Eye (tissue), 1 donor: ENCODE measurements at places on chromosomes 2 and 18.
A peak's percentile ranks its signal among the peaks of the same experiment; 100 is the strongest.

GRCh38 chr18:2961821-2962220 lies 51.1 kb downstream of the LPIN2 start:
- peak; percentile 79 for DNase-seq

DNA sequence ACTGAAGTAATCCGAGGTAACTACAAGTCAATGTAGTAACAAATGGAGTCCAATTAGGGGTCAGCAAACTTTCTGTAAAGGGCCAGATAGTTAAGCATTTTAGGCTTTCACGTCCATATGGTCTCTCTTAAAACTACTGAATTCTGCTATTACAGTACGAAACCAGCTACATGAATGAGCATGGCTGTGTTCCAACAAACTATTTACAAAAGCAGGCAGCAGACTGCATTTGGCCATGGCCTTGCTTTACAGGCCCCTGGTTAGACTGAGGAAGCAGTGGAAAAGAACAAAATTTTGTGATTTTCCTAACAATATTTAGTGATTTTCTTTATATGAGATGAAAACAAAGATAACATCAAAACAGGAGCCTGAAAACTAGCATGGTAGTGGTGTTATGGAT lies 64.0 kb downstream of the RTN4 start:
- DNase-seq: no peak

DNA sequence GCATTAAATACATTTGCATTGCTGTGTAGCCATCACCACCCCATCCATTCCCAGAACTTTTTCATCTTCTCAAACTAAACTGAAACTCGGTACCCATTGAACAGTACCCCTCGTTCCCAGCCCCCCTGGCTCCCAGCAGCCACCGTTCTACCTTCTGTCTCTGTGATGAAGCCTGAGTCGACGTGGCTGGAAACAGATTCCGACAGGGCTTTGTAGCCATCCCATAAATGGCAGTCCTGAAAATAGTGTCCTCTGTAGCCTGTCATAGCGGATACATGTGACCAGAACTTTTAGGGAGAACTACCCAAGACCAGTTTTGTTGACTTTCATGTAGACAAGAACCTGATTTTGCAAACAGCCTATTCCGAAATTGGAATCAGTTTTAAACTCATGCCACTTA lies 59.1 kb downstream of the TSHZ1 start:
- DNase-seq: no peak

DNA sequence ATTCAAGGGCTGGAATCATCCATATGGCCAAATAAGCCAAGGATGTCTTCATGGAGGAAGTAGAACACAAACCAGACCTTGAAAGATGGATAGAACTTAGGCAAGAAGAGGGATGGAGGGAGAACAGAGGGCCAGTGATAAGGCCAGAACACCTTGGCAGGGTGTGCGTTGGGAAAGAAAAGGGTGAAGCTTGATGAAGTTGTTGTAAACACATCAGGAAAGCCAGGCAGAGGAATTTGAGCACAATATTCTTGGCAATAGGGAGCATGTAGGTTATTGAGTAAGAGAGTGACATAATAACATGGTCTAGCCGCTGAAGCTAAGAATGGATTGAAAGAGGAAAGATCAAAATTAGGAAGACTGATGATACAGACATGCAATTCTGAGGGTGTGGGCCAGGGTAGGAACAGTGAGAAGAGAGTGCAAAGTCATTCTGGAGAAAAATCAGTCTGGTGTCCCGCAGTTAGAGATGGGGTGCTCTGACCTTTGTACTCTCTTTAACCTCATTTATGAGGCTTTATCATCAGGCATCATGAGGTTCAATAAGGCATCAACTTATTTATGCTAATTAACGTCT lies 41.0 kb downstream of the SLC14A2 start:
- no peak for DNase-seq

DNA sequence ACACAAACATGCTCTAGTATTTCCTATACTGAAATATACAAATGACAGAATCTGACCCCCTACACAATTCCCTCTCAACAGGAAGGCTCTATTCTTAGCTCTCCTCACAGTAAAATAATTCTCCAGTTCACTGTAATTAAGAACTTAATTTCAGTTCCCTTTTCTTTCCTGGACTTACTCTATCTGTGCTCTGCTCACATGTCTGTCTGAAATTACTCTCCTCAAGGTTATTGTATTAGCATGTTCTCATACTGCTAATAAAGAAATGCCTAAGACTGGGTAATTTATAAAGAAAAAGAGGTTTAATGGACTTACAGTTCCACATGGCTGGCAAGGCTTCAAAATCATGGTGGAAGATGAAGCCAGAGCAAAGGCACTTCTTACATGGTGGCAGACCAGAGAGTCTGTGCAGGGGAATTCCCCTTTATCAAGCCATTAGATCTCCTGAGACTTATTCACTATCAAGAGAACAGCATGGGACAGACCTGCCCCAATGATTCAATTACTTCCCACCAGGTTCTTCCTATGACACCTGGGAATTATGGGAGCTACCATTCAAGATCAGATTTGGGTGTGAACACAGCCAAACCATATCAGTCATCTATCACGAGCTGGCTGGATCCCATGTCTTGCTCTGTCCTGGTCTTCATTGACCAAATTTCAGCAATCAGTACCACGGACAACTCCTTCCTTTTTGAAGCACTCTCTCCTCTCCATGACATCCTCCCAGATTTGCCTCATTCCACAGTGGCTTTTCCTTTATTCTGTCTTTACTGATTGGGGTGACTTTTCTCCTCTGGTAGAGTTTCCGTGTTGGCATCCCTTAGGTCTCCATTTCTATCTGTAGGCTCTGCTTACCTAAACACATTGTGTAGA lies 110.9 kb downstream of the GALR1 start:
- DNase-seq: peak; percentile 38

DNA sequence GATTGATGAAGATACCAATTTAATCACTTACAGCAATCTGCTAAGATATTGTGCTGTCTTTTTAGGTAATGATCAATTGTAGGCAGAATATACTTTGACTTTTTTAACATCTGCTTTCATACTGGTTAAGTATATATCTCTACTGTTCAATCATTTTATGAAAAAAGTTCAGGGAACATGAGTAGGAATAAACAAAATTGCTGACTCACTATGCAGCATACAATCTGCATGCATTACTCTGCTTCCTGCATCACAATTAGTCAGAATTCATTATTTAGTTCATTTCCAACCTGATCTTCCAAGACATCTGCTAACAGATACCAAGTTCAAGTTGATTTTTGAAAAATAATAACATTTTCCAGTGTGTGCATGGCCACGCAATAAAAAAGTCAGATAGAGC lies 1430.4 kb upstream of the LRRTM1 start:
- DNase-seq: no peak

DNA sequence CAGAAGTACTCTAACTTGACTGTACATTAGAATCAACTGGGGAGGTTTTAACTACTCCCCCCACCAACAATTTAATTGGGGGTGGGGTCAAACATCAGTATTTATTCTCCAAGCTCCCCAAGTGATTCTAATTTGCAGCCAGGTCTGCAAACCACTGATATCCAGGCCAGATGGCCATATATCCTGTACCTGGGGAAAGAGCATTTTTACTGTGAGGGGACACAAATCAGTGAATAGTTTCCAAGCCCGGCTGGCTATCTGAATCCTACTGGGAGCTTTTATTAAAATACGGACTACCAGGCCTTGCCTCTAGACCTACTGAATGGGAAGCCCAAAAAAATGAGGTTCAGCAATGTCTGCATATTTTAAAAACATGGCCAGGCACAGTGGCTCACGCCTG lies 88.5 kb downstream of the TCF4 start:
- no peak for DNase-seq

DNA sequence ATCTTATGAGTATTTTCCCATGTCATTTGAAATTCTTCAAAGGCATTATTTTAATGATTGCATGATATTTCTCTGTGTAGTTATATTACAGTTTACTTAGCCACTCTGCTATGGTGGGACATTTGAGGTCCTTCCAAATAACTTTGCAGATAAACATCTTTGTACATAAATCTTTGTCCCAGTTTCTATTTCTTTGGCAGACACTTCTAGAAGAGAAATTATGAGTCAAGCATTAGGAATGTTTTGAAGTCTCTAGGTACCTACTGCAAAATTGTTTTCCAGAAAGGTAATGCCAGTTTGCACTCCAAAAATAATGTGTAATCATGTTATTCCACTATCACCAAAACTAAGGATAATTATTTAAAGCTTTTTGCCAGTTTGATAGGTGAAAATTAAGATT lies 149.7 kb downstream of the EN1 start:
- DNase-seq: no peak

- DNase-seq: no peak
Measured at GRCh38 chr2:9971105-9971818, 19.8 kb downstream of the GRHL1 start.

DNA sequence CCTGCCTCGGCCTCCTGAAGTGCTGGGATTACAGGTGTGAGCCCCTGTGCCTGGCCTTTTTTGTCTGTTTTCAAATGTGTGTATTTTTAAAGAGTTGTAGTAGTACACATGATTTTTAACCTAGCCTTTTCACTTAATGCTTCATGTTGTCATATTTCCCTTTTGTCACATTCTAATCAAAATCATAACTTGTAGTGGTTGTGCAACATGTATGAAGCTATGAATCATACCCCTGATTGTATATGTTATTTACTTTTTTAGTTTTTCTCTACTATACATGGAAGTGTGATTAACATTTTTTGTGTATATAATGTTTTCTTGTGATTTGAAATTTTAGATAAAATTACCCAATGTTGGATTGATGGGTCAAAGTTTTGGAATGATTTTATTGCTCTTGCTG lies 8.5 kb downstream of the GEN1 start:
- no peak for DNase-seq

GRCh38 chr2:234278556-234279255 lies 218.2 kb downstream of the ARL4C start:
- DNase-seq: no peak

DNA sequence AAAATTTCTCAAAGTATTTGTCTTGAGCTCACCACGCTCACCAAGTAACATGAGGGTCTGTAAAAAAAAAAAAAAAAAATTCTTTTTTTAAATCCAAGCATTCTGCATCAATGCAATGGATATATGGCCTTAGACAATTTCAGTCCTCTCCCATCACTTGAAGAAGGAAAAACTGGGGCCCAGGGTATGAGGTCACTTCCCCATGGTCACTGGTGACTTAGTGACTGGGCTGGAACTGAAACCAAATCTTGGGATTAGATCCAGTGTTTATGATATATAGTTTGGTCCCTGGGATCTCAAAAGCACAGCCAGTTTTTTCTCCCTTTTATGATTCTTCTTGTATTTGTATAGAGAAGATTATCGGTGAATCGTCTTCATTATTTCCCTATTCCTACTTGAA lies 477.9 kb upstream of the TNP1 start:
- DNase-seq: no peak

GRCh38 chr2:76711490-76711889 lies 810.7 kb downstream of the LRRTM4 start:
- DNase-seq: no peak

DNA sequence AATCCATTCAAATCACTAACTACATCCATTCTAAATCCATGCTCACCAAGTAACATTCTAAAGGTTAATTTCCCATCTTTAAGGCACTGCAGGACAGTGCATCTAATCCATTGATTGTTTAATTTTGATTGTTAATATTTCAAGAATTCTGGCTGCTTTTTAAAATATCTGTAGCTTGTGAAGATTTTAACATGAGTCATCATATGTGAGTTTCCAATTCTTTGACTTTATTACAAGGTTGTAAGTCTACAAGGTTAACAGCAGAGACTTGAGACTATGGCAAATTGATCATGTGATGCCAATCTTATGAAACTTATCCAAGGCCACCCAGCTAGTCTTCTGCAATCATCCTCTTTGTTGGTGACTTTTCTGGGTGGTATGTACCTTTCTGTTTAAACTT lies 349.2 kb upstream of the ZC3H15 start:
- DNase-seq: no peak

GRCh38 chr18:70931942-70932814 lies 643.3 kb downstream of the SOCS6 start:
- DNase-seq: peak; percentile 59

- no peak for DNase-seq
Measured at GRCh38 chr2:170019060-170019805, 158.7 kb upstream of the MYO3B start.

DNA sequence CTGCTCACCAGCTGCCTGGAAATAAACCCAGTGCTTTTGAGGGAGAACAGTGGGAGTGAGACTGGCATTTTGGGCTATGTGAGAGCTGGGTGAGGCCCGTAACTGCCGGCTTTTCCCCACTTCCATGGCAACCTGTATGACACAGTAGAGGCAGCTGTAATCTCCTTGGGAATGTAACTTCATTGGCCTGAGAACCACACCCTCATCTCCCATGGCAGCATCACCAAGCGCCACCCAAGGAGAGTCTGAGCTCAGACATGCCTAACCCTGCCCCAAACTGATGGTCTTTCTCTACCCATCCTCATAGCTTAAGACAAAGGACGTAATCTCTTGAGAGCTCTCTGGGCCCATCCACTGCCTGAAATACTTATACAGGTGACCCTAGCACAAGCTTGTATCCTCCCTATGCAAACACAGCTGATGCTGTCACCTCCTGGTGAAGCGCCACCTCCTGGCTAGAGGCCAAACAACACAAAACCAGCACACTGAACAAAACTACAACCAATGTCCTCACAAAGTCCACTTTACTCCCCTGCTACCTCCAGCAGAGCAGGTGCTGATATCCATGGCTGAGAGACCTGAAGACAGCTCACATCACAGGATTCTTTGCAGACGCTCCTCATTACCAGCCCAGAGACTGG lies 763.4 kb upstream of the NRXN1 start:
- DNase-seq: peak; percentile 7

- no peak for DNase-seq
Measured at GRCh38 chr18:78082816-78083215, 833.2 kb downstream of the GALR1 start.

DNA sequence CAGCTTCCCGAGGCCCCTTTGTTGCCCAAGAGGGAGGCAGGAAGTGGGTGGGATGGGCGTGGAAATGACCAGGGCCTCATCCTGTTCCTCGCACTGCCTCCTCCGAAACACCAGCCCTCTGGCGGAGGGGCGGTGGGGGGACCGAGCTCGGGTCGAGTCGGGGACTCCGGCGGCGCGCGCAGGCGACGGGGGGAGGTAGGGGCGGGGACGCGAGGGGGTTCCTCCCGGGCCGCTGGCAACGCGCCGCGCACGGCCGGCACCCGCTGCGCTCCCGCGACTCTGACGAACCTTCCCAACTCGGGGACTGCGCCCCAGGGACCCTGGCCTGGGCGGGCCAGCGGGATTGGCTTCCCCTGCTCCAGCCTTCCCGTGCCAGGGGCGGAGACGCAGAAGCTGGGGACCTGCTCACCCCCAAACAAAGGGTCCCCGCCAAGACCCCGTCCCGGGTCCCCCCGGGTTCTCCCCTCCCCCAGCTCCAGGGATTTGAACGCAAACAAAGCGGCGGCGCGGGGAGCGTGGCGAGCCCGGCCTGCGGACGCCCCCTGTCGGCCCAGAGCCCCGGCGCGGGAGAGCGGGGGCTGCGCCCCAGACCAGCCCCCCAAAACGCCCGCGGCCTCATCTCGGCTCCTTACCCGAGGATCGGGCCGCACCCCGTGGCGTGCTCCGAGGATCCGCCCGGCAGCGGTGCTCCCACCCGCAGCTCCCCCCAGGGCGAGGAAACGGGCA lies 1.2 kb downstream of the SEMA4C start:
- DNase-seq: peak; percentile 94

GRCh38 chr18:46787674-46788073 lies 30.8 kb upstream of the ST8SIA5 start:
- DNase-seq: no peak
